ENCODE measurements at places on chromosomes 3 and 15. TPM values are rescaled to one million over a fixed set of nuclear protein-coding genes. Genes with fewer than 3 reads are reported as not detected.

LEKR1 gene
- 0.40 TPM for total RNA-seq

CLRN1 gene
- total RNA-seq, result not detected

SPINT1 gene
- 6.3 TPM for total RNA-seq

TMCO5A gene
- total RNA-seq, result not detected

ARGFX gene
- not detected for total RNA-seq

GOLGA8G gene
- total RNA-seq, result not detected

LRTM1 gene
- not detected for total RNA-seq

ATP2B2 gene
- total RNA-seq, result not detected

DNA sequence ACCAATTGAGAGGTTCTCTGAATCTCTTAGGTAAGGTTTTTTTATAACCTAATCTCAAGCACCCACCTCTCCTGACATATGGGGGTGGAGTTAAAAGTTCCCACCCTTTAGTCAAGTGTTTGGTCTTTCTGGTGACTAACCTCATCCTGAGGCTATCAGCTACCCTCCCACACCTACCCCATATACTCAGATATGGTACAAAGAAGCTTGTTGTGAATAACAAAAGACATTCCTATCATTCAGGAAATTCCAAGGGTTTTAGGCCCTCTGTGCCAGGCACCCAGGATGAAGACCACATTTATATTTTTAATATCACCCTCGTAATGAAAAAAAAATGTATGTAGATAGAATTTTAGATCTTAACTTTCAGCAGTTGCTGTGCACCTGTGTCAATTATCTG lies 9.0 kb downstream of the CHMP2B start:
- DNase-seq, result no peak

GRCh38 chr3:13671482-13672233 lies 122.7 kb downstream of the FBLN2 start:
- no peak for DNase-seq

- no peak for DNase-seq
These were observed 1.3 kb downstream of the LRRC15 start for GRCh38 chr3:194367992-194368841.

- DNase-seq, result no peak
These were observed 79.9 kb downstream of the UBP1 start for GRCh38 chr3:33360136-33360825.

GRCh38 chr3:195025884-195026200 lies 245.1 kb downstream of the XXYLT1 start:
- DNase-seq, result no peak

DNA sequence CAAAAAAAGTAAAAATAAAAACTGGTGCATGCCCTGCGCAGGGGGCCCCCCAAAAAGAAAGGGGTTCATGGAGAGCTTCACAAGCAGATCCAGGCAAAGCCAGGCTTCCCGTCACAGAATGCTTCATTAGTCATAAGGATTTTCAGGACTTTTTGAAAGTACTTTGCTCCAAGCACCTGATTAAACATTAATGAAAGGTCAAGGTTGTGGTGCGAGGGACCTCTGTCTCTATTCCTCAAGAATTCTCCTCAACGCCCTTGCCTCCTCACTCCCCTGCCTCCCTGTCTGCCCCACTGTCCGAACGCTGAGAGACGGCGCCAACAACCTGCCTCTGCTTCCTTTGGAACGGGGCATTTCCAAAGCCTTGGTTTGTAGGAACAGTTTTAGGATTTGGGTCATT lies 240.1 kb upstream of the IGF1R start:
- DNase-seq, result no peak

- no peak for DNase-seq
These were observed 73.7 kb downstream of the CEP63 start for GRCh38 chr3:134559591-134559990.

DNA sequence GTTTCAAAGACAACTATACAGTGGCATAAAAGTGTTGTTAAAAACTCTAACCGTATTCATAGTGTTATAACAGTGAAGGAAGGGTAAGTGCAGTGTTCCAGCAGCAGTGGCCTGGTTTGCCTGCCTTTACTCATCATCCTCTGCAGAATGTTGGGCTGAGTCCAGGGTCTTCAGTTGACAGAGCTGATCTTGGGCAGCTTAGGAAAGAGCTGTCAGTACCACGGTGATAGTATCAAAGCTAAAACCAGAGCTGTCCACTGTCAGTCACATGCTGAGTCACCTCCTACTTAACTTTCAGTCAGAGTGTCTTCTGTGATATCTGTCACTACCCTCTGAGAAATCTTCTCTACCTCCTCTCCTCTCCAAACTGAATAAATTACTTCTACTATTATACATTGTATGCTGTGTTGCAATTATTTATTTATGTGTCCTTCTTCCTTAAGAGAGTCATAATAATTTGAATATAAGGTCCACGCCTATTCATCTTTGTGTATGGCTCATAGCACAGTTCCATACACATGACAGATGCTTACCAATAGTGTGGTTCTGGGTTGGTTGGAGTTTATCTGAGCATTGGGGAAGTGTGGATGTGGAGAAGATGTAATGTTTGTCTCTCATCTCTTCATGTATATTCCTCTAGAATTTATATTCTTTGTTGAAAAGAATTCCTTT lies 242.1 kb downstream of the ZIC1 start:
- DNase-seq, result no peak

DNA sequence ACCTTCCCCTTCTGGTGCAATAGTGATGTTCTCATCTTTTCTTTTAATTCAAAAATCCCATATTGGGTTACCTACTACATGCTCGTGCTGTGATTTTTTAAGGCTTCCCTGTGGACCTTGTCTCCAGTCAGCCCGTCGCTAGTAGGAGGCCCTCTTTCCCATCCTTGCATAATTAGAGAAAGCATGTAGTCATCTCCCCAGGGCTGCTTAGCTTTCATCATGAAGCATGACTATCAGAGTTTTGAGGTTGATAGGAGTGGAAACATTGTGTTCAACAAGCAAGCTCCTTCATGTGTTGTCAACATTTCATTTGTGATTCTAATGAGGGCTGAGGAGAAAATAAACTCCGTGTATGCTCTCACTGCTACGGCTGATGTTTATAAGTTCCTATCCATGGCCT lies 8.7 kb upstream of the LRTM1 start:
- no peak for DNase-seq

- peak; percentile 42 for DNase-seq
These were observed 241.6 kb upstream of the CNTN6 start for GRCh38 chr3:851098-851790.

DNA sequence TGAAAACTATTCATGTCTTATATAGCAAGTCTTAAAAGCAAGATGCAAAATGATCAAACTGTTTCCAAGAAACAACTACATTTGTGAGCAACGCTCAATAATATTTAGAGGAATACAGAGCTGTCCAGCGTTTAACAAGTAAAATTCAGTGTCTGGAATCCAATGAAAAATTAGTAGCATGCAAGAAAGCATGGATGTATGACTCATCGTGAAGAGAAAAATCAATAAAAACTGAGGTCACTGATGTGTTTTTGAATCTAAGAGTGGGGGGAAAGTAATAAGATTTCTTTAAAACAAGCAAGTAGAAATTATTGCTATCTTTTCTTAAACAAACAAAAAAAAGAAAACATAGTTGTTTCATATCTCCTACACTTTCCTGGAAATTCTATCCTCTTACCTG lies 600.3 kb upstream of the GOLIM4 start:
- DNase-seq, result no peak

DNA sequence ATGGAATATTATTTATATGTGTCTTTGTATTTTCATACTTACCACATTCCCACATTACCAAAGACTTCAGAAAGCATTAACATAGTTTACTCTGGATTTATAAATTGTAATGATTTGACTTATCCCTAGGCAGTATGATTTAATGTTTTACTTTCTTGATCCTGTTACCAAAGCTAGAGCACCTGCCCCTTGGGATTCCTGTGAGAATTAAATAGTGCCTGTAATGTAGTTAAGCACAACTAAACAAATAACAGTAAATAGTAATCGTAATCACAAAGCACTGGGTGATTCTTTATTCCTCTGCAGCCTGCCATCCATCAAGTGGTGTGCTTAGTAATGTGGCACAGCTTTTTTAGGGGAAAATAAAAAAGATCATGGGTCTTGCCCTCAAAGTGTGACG lies 39.1 kb downstream of the ATP2C1 start:
- DNase-seq, result no peak

GRCh38 chr15:58078591-58078990 lies 13.1 kb upstream of the ALDH1A2 start:
- DNase-seq, result no peak

DNA sequence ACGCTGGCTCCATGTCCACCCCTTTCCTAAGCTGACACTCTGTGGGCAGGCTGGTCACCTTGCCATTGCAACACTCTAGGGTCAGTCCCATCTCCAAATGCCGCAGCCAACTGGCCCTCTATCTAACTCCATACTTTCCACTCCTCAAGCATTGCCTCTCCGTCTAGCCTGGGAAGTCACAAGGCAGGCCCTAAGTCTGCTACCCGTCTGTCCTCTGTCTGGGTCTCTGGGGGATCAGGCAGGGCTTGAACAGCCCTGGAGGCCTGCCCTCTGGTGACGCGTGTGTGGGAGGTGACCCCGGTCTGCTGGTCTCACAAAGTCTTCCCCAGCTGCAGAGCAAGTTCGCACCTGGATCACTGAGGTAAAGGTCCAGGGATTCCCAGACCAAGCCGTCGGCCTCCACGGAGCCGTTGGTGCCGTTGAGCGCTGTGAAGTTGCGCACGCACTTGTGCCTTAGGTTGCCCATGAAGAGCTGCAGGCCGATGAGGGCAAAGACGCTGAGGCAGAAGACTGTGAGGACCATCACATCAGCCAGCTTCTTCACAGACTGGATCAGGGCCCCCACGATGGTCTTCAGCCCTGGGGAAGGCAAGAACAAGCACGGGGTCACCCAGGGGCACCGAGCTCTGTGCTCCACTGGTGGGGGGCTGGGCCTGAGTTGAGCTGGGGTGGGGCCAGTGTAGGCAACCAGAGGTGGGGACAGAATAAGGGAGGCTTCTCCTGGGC lies 39.9 kb downstream of the SCN5A start:
- no peak for DNase-seq

DNA sequence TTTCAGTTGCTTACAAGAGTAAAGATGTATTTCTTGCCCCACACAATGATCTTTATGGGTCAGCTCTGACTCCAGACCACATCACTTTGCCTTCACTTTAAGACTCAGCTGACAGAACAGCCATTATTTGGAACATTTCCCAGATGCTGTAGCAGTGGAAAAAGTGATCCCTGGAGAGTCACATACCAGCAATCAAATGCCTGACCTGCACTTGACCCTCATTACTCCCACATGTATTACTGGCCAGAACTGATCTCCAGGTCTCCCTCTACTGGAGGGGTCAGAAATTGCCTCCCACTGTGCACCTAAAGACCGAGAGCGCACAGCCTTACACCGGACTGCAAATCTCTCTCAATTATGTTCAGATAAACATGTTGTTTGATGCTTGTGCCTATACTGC lies 88.6 kb upstream of the ZNF385D start:
- no peak for DNase-seq

All from activated CD8-positive, alpha-beta T cell treated with anti-CD3 and anti-CD28 coated beads for 36 hours (primary cell).